Suprapubic skin (tissue), 4 donors: ENCODE measurements at places on chromosomes 16 and 17.

- DNase-seq = no peak
- H3K36me3 ChIP-seq = no peaks in the 10 kb centered on the region
- H3K4me1 ChIP-seq = no peaks in the 10 kb centered on the region
- no peak overlapping the region for H3K4me3 ChIP-seq
- no peak overlapping the region for H3K27ac ChIP-seq
These were observed 6.2 kb downstream of the HASPIN start for GRCh38 chr17:3729881-3730280.

- no peak overlapping the region for H3K27ac ChIP-seq
- peaks cover 32% of the 10 kb centered on the region for H3K36me3 ChIP-seq
- no peaks in the 10 kb centered on the region for H3K27me3 ChIP-seq
These were observed 9.3 kb upstream of the CDK3 start for GRCh38 chr17:75991396-75991795.

DNA sequence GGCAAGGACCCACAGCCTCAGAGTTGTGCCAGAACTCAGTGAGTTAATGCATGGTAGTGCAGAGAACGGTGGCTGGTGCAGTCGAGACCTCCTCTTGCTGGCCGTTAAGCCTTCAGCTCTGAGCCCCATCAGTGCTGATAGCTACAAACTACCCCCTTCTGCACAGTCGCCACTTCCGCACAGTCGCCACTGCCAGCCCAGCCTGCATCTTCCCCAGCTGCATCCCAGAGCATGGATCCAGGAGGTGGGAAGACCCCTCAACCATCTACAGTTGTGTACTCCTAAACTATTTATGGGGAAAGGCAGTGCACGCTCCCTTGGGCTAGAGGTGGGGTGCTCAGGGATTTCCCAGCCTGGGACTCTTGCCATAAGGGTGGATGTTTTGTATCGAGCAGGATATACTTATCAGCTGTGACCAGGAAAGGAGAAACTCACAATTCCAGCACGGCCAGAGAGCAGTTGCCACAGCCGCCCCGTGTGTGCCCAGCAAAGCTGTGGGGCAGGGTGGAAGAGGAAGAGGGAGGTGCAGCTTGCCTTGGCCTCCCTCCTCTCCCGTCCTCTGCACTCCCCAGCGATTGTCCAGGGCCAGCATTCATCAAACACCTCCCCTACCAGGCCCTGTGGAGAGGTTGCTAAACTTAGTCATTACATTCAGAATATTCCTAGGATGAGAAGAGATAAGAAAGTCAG, 49.5 kb upstream of the CMIP start:
- H3K36me3 ChIP-seq = peaks cover 15% of the 10 kb centered on the region
- no peaks in the 10 kb centered on the region for H3K27me3 ChIP-seq
- peaks cover 3% of the 10 kb centered on the region for H3K4me1 ChIP-seq
- no peak overlapping the region for H3K4me3 ChIP-seq
- DNase-seq = no peak

- H3K4me1 ChIP-seq = peaks cover 7% of the 10 kb centered on the region
- H3K4me3 ChIP-seq = no peak overlapping the region
These were observed 22.3 kb downstream of the TUBD1 start for GRCh38 chr17:59870482-59870881.

DNA sequence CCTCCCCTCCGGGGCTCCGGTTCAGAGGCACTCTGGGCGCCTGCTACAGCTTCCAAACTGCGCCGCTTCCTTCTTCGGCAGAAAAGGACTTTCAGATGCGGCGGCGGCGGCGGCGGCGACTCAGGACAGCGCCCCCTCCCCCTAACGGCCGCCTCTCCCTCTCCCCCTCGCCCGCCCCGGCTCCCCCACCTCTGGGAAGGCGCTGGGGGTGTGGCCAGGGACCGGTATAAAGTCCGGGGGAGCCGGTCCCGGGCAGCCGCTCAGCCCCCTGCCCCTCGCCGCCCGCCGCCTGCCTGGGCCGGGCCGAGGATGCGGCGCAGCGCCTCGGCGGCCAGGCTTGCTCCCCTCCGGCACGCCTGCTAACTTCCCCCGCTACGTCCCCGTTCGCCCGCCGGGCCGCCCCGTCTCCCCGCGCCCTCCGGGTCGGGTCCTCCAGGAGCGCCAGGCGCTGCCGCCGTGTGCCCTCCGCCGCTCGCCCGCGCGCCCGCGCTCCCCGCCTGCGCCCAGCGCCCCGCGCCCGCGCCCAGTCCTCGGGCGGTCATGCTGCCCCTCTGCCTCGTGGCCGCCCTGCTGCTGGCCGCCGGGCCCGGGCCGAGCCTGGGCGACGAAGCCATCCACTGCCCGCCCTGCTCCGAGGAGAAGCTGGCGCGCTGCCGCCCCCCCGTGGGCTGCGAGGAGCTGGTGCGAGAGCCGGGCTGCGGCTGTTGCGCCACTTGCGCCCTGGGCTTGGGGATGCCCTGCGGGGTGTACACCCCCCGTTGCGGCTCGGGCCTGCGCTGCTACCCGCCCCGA, at the start of gene IGFBP4:
Gene IGFBP4, plus strand, starts transcription at position 255 of the 792 bp plus-strand sequence. Its CDS starts 286 bp downstream, at position 541.
- H3K36me3 ChIP-seq = no peaks in the 10 kb centered on the region
- peak; percentile 92 for DNase-seq
- H3K4me1 ChIP-seq = peaks cover 64% of the 10 kb centered on the region
- H3K27ac ChIP-seq = peak within 1 kb of the TSS; percentile 93
- H3K27me3 ChIP-seq = no peaks in the 10 kb centered on the region

GRCh38 chr17:74457146-74457819, 9.2 kb upstream of the CD300A start:
- no peak overlapping the region for H3K4me3 ChIP-seq
- H3K27me3 ChIP-seq = peaks cover 6% of the 10 kb centered on the region
- no peaks in the 10 kb centered on the region for H3K36me3 ChIP-seq
- peak; percentile 86 for DNase-seq
- no peak overlapping the region for H3K27ac ChIP-seq
- peaks cover 45% of the 10 kb centered on the region for H3K4me1 ChIP-seq

DNA sequence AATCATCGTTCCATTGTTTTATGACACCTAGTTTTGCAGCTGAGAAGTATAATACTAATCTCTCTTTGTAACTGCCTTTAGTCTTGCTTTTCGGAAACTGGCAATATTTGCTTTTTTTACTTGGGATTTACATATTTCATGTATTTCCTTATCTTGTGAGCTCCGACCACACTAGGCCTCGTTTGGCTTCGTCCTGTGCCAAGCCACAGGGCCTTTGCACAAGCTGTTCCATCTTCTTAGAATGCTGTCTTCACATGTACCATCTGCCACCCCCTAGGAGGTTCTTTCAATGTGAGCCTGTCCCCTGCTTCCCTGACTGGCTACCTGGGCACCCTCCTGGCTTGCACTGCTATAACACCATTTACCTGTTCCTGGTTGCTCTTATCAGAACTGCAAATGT, 77.2 kb downstream of the SHISA6 start:
- no peak overlapping the region for H3K27ac ChIP-seq
- H3K27me3 ChIP-seq = no peaks in the 10 kb centered on the region
- H3K36me3 ChIP-seq = no peaks in the 10 kb centered on the region
- H3K4me3 ChIP-seq = no peak overlapping the region
- no peaks in the 10 kb centered on the region for H3K4me1 ChIP-seq

DNA sequence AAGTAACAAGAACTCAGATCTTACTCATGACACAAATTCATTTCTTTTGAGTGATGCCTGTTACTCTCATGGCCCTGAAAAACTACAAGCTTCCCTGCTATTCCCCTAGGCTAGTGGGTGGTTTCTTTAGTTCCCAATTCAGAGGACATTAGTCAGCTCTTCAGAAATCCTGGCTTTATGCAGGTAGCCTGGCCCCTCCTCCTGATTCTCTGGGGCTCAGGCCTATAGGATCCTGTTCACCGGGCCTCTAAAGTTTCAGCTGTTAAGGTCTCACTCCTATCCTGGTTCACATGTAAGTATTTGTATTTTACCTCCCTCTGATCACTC, 87.3 kb upstream of the IRX5 start:
- H3K4me1 ChIP-seq = peaks cover 8% of the 10 kb centered on the region
- H3K27me3 ChIP-seq = no peaks in the 10 kb centered on the region
- no peaks in the 10 kb centered on the region for H3K36me3 ChIP-seq
- no peak overlapping the region for H3K27ac ChIP-seq

GRCh38 chr17:40303009-40303657, 5.8 kb upstream of the RARA start:
- H3K4me1 ChIP-seq = peaks cover 44% of the 10 kb centered on the region
- H3K27me3 ChIP-seq = no peaks in the 10 kb centered on the region
- DNase-seq = no peak
- H3K4me3 ChIP-seq = no peak overlapping the region
